IPS DF 19.7 (cell line): ENCODE measurements at places on chromosomes 4 and X.

- no peak for DNase-seq
These were observed 301.9 kb downstream of the TEX13C start for GRCh38 chrX:125621588-125621927.

- no peak for DNase-seq
These were observed 359.2 kb downstream of the EPHA5 start for GRCh38 chr4:65311120-65311519.

GRCh38 chr4:86981789-86982188 lies 47.0 kb downstream of the AFF1 start:
- no peak for DNase-seq

DNA sequence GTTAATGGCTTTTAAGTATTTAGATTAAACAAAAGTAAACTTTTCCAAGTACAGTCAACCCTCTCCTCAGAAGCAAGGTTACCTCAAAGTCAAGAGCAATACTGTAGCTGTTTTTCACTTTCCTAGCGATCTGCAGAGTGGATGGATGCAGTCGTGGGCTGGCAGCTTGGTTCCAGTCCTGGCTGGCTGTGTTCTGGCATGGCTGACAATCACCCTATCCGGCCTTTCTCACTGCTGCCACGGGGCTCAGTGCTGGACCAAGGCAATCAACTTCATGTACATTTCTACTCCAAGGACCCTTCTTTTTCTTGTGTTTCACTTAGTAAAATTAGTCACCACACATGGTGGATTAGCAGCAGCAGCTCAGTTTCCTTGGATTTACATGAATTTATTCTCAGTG lies 208.3 kb downstream of the GABRB1 start:
- no peak for DNase-seq

GRCh38 chr4:40176602-40177001 lies 20.2 kb upstream of the RHOH start:
- peak; percentile 38 for DNase-seq

DNA sequence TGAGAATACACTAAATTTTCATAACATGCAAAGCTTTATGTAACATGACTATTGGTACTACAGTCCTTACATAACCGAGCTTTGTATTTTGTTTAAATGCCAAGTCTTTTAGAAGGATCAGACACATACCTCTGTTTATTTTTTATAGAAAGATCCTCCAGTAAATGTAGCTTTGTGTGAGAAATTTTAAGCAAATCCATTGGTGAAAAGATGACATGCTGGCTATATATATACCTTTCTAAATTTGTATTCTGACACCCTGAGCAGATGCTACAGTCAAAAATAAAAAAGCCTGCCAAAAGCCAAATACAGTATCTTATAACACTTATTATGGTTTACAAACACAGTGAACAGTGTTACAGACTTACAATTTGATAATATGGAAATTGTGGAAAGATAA lies at the start of gene YIPF7:
Gene YIPF7 (minus strand): TSS at position 201 of the 400 bp plus-strand sequence. CDS start 1,525 bp downstream, outside the sequence.
- DNase-seq: no peak

GRCh38 chr4:90825849-90826248 lies 698.7 kb downstream of the CCSER1 start:
- DNase-seq: no peak

DNA sequence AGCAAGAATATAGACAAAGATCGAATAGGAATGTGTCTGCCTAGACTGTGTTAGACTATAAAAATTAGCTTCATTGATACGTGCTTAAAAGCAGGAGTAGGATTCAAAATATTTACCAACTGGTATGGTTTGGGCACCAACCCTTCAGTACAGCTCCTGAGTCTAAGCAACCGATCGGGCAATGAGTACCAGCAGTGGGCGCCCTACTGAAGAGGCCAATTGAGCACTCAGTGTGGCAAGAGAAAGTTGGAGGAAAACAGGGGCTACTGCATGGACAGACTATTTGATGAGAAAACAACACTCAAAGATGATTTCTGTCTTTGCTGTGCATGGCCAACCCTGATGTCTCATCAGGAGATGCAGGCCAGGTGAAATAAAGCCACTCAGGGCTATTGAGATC lies 176.0 kb upstream of the NWD2 start:
- DNase-seq: no peak

DNA sequence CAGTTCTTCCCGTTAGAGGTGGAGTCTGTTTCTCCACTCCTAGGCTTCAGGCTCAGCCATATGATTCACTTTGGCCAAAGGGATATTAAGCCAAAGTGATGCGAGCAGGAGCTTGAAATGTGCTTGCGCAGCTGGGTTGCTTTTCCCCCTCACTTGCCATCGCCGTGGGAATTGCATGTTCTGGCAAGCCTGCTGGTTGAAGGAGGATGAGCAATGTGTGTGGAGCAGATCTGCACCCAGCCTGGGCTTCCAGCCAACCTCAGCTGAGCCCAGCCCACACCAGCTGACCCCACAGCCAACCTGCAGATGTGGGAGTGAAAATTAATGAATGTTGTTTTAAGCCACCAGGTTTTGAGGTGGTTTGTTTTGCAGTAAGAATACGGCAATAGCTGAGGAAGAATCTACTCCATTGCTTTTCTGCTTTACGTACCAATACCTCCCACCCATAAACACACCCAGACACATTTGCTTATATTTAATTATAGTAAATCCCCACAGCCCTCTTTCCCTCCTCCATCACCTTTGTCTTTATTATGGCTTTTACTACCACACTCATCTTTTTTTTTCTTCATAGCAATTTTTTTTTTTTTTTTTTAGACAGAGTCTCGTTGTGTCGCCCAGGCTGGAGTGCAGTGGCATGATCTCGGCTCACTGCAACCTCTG lies 132.8 kb upstream of the FUNDC1 start:
- no peak for DNase-seq

DNA sequence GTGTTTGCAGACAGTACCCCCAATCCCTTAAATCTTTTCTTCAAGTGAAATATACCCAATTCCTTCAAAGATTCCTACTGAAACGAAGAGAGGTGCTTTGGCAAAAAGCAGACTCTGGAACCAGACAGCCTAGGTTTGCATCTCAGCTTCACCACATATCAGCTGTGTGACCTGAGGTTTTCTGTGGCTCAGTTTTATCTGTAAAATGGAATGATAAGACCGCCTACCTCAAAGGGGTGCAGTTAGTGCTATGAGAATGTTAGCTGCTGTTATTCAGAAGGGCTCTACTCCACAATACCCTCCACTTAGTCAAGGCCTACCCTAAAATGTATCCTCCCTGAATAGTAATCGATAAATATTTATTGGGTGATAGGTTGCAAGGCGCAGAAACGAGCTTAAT lies 664 bp downstream of the PIR start:
- no peak for DNase-seq

DNA sequence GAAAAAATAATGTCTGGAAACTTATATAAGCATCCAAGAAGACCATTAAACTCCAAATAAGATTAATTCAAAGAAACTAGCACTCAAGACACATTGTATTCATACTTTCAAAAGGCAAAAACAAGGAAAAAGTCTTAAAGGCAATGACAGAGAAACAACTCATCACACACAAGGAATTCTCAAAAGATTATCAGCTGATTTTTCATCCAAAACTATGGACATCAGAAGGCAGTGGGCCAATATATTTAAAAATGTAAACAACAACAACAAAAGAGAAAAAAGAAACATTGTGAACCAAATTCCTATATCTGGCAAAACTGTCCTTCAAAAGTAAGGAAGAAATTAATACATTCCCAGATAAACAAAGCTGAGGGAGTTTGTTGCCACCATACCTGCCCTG lies 711.4 kb upstream of the GALNTL6 start:
- no peak for DNase-seq

GRCh38 chr4:188168726-188169373 lies 29.6 kb downstream of the TRIML1 start:
- DNase-seq: no peak

DNA sequence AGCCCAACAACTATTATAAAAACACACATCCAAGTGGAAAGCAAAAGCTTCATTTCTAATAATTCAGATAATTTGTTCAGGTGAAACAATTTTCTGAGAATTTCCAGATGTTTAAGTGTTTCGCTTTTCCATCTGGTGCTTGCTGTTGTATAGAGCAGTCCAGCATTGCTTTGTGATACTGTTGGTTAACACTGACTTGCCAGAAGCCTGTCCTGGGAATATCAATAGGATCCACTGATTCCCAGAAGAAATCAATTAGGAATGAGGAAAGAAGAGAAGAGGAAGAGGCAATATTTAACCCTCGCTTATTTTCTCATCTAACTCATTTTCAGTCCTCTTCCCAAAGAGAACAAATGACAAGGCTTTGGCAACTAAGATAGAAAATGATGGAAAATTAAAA lies 94.9 kb upstream of the DDIT4L start:
- DNase-seq: no peak

DNA sequence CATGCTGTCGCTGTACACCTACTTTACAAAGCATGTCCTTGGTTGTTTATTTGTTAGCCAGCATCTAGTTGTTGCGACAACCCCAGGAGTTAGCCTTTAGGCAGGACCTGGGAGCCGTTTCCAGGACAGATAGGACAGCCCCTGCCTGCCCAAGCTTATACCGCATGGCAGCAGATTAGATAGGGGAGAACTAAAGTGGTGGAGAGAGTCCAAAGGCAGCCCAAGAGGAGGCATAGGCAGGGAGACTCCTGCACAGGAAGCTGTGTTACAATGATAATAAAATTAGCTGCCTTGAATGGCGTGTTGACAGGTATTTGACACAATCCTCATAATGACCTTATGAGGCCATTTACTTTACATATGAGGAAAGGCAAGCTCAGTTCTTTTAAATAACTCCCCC lies 13.0 kb downstream of the NSDHL start:
- no peak for DNase-seq

DNA sequence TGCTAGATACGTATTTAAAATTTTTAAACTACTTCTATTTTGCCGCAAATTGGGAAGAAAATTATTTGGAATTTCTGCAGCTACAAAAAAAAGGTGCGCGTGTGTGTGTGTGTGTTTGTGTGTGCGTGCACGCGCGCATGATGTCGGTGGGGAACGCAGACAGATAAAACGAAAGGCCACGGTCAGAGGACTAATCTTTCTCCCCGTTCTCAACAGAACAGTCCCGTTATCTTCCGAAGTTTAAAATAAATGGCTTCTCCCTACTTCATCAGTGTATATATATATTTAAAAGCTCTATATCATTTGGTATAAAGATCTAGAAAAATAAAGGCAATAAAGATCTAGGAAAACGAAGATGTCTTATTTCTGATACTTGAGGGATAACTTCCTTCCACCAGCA lies 1.5 kb downstream of the MGARP start:
- no peak for DNase-seq

DNA sequence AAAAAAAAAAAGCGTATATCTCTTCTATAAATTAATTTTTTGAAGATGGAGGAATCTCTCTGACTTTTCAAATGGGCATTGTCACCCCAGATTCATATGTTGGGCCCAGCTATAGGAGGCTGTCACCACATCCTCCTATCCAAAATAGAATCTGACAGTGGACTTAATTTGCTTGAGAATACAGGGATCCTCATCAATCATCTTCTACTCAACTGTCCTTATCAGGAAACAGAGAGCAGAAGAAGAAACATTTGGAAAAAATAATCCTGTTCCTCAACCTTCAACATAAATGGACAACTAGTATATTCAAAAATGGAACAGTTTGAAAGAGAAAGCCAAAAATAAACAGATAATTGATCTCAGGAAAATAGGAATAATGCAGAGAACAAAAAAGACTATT lies 725.4 kb upstream of the INTU start:
- DNase-seq: no peak

DNA sequence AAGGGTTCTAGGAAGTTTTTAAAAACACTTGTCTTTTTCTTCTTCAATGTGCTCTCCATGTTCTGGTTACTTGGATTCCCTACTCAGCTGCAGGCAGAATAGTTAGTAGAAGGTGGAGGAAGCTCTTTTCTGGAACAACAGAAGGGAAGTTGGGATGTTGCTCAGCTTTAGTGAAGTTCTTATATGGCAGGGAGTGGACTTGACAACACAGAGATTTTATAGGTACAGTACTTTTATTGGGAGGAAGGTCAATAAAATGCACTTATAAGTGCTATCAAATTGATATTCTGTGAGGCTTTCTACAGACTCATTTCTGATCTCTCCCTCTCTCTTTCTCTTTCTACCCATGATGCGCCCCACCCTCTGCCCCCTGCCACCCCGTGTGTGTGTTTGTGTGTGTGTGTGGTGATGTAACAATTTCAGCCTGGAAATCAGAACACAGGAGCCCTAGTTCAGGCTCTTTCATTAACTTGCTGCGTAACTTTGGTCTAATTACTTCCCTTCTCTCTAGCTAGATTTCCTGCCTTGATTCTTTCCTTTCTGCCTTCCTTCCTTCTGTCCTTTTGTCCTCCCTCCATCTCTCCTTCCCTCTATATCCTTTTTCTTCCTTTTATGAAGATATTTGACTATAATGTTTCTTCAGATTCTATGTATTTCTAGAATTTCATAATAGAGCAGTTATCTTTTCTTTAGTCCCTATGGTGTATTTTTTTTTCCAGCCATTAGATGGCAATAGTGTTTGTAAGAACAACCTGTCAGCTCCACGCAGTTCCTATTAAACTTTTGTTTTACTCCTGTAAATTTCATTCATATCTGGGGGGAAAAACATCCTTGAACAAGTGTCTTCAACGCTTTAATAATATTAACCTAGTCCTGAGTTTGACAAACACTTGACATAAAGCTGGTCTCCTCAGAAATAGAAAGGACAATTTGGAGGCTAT lies 37.1 kb downstream of the HEPH start:
- no peak for DNase-seq

DNA sequence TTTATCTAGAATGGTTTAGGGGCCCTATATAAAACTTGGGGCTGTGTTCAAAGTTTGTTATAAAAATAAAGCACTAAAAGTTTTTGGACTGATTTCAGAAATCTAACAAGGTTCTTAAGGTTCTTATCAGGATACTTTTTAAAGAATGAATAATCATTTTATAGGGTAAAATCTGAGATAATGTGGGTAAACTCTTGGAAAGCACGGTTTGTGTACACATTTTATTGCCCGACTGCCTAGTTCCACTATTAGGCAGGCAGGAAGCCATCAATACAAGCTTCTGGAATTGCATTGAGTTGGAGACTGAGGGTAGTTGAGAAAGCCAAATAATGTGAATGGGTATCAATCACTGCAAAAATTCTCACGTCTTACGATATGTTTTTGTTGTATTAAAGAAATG lies 331.0 kb upstream of the PITX2 start:
- DNase-seq: no peak

- no peak for DNase-seq
These were observed 16.7 kb downstream of the PAGE4 start for GRCh38 chrX:49845701-49846403.

GRCh38 chr4:138959097-138959815 lies 56.3 kb upstream of the NOCT start:
- no peak for DNase-seq

- no peak for DNase-seq
These were observed 50.1 kb downstream of the NHS start for GRCh38 chrX:17425136-17425535.
